ENCODE measurements at places on chromosomes 2 and 18.

- no peak for DNase-seq
Measured at GRCh38 chr2:98614024-98614739, 5.8 kb downstream of the UNC50 start.

DNA sequence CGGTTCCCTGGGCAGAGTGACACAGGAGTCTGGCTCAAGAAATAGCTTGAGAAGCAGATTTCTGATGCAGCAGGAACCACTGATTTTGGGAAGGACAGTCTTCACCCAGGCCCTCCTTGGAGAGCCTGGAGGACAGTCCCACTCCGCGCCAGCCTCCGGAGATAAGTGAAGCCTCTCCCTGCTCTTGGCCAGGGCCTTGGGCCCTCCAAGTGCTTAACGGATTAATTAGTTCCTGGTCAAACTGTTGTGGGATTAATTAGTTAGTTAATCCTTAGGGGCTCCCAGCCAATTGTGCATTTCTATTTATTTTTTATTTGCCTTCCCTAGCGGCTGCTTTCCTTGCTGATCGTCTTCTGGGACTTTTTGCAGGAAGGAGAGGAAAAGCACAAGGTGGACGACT is 19.6 kb downstream of the CPLX4 start:
- DNase-seq, result no peak

GRCh38 chr18:3604498-3605408 is 154.8 kb downstream of the TGIF1 start:
- no peak for DNase-seq

DNA sequence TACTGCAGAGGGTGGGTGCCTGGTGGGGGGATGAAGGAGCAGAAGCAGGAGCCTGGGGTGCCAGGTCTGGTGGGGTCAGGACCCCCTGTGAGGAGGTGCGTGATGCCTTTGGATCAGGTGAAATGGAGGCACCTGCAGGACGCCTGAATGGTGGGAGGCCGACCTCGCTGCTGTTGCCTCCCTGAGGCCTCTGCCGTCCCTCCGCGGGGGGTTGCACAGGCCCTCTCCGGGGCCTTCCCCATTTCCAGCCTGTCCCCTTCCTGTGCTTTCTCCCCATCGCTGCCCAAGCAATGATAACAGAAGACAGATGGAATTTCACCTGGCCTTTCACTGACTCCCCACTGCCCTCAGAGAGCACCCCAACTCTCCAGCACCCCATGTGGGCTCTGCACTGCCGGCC is 259.3 kb downstream of the ALPK2 start:
- DNase-seq, result no peak

- DNase-seq, result no peak
Measured at GRCh38 chr2:150878356-150878755, 383.3 kb downstream of the RBM43 start.
